NCI-H446 (cell line): ENCODE measurements at places on chromosomes 3 and 15.

- DNase-seq = no peak
Observed at GRCh38 chr3:189797103-189797750, 166.0 kb downstream of the TP63 start.

DNA sequence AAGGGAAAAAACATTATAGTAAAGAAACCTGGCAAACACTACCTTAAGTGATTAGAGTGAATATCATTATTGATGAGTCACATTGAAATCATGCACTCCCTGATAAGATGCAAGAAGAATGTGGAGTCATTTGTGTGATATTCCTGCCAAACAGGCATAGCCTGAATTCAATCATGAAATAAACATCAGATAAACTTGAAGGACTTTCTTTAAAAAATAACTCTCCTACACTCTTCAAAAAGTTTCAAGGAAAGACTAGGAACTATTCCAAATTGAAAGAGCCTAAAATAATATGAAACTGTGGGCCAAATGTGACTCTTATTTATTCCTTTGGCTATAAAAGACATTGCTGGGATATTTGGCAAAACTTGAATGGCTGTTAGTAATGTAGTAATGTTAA is 625.7 kb upstream of the LMCD1 start:
- no peak for DNase-seq

GRCh38 chr3:37987751-37988179 is 2.8 kb upstream of the VILL start:
- no peak for DNase-seq

DNA sequence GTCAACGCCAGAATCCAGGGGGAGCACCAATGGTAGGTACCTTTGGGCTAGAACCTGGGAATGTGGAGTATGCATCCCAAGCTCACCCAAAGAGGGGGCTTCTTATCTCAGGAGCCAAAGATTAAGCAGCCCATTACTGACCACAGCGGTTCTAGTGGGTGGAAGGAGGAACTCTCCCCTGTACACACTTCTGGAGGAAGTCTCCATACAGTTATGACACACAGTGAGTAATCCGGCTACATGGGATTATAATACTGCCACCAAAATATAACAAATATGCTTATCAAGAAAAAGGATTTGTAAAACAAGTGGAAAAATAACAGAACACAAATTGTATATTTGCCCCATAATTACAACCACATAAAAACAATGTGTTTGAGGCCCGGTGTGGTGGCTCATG is 8.4 kb downstream of the MYO1E start:
- no peak for DNase-seq

GRCh38 chr3:130783629-130784028 is 37.0 kb upstream of the PIK3R4 start:
- no peak for DNase-seq

GRCh38 chr3:98901119-98901391 is 440 bp downstream of the DCBLD2 start:
- peak; percentile 36 for DNase-seq

- peak; percentile 26 for DNase-seq
Observed at GRCh38 chr15:45795440-45796069, 160.7 kb downstream of the SQOR start.

- DNase-seq = no peak
Observed at GRCh38 chr15:96135166-96136093, 195.1 kb upstream of the NR2F2 start.

- no peak for DNase-seq
Observed at GRCh38 chr3:75237477-75237876, 426.7 kb upstream of the FRG2C start.

- no peak for DNase-seq
Observed at GRCh38 chr3:154421083-154421482, 8.9 kb downstream of the GPR149 start.

DNA sequence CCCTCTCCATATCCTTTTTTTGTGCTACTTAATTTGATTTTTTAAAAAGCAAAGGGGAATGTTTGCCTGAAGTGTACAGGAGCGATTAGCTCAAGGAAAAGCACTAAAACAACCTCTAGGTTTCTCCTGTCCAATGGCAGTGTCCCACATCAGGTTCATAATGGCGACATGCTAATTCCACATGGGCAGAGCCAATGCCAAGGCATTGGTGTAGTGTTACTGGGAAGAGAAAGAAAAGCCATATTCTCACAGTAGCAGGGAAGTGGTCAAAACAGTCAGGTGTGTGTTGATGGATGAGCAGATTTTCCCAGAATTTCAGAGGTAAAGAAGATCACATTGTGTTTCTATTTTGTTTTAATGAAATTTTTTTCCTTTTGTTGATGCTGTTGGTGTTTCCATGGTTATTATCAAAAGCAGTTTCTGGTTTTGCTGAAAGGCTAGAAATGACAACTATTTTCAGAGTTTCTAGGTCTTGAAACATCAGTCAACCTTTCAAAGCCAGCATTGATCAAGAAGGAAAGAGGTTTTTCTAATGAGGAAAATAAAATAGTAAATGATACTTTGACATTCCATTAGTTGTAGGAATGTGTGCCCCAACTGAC is 65.2 kb downstream of the FNDC3B start:
- no peak for DNase-seq

- DNase-seq = no peak
Observed at GRCh38 chr3:78726545-78726944, 1041.3 kb downstream of the ROBO1 start.

DNA sequence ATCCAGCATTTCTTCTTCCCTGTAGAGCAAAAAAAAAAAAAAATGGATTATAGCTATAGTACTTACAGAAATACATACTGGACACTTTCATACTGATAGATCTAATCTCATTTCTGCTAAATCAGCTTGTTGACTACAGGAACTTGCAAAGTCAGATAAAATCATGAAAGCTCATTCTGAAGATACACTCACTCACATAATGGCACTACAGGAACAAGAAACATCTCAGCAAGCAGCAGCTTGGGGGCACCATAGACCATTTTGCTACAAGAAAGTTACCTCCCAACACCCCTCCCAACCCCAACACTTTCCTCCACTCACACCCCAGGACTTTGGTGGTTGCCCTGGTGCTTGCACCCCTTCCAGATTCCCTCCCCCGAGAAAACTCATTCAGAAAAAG is 4.6 kb downstream of the MYH15 start:
- DNase-seq = no peak

GRCh38 chr3:5165698-5166097 is 21.8 kb upstream of the EDEM1 start:
- DNase-seq = no peak

DNA sequence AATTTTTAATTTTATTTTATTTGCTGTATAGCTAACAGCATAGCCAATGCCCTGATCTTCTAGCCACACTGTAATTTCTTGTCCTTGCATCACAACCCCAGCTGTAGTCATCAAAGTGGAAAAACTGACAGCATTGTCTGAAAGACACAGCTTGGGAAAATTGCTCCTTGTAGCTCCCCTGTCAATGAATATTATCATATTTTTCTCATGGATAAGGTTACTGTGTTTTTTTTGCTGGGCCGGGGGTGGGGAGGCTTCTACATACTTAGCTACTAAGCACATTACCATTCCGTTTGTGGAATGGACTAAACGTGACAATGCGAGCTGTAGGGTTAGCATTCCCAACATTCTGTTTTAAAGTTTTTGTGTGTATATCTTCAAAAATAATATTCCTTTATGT is 381.3 kb downstream of the TIGIT start:
- no peak for DNase-seq

GRCh38 chr15:40368719-40369473 is 10.9 kb downstream of the DISP2 start:
- DNase-seq = no peak

DNA sequence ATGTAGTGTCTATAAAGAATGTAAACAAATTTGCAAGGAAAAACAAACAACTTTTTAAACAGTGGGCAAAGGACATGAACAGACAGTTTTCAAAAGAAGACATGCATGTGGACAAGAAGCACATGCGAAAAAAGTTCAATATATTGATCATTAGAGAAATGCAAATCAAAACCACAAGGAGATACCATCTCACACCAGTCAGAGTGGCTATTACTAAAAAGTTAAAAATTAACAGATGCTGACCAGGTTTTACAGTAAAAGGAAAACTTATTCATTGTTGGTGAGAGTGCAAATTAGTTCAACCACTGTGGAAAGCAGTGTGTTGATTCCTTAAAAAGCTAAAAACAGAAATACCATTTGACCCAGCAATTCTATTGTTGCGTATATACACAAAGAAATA is 47.1 kb upstream of the LSAMP start:
- no peak for DNase-seq

GRCh38 chr3:15264486-15264885 is 58.4 kb downstream of the CAPN7 start:
- DNase-seq = no peak

- DNase-seq = no peak
Observed at GRCh38 chr3:141334627-141335250, 33.6 kb upstream of the ZBTB38 start.

DNA sequence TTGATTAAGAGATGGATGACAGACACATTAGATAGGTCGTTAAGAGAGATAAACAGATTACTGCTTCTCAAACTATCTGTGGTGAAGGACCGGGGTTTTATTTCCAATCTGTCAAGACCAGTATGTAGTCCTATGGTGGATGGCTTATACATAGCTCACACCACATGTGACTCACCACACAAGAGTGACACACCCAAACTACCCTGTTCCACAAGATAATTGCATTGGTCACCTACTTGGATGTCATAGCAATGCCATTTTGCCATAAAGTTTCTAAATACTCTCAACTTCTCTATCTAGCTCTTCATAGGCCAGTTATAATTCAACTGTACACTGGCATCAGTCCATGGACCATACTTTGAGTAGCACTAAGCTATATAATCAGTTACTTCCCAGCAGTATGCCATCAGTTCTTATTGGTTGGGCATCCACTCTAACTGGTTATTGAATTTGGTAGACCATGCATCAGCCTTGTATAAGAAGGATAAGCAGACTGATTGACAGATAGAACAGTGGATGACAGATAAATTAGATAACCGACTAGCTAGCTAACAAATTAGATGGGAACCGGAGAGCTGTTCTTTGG is 11.6 kb downstream of the WWTR1 start:
- no peak for DNase-seq
